ENCODE measurements at places on chromosomes 13 and 19.

GRCh38 chr19:11387162-11388034 lies 3.3 kb upstream of the EPOR start:
- no peak for DNase-seq

DNA sequence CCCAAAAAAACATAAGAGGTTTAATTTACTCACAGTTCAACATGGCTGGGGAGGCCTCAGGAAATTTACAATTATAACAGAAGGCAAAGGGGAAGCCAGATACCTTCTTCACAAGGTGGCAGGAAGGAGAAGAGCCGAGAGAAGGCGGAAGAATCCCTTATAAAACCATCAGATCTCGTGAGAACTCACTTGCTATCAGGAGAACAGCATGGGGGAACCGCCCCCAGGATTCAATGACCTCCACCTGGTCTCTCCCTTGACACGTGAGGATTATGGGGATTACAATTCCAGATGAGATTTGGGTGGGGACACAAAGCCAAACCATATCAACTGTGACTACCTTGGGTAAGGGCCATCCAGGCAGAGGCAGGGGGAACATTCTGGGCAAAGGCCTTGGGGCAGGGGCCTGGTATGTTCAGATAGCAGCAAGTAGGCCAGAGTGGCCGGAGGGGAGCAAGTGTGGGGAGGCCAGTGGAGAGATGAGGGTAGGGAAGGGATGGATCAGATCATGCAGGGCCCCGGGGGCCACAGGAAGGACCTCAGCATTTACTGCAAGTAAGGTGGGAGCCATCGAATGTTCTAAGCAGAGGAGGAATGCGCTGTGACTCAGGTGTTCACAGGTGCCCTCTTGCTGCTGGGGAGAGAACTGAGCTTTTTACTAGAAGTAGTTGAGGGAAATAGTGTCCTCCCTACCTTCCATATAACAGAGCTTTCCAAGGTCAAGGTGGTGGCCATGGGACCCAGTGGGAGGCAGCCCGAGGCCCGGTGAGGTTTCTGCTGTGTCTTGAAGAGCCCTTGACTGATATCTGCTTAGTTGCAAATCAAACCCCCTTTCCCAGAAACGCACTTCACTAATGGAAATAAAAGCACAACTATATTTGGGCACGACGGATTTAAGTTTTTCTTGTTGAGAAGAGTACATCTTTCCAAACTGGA lies 18.0 kb downstream of the RAB3D start:
- DNase-seq: no peak

- DNase-seq: no peak
Measured at GRCh38 chr13:51035978-51036377, 75.1 kb downstream of the C13orf42 start.

DNA sequence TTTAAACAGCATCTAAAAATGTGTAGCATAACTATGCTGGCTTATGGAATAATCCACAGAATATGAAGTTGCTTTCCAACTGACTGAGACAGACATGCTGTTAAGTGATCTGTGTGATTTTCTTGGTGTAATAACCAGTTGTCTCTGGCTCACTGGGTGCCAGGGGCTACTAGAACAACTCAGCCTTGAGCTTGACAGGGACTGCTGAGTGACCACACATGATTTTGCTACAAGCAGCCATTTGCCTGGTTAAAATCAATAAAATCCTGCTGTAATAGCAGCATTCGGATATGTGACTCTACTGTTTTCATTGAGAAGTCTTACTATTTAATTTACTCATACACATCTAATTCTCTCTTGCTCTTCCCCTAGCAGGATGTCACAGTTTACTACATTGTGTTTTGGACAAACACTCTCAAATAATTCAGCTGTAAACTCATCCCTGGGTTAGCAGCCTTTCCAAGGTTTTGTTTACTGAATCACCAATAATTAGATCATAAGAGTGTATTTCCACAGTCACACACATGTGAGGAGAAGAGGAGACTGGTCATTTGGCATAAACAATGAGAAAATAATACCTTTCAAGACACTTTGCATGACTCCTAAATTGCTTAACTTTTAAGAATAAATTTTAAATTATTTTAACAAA lies 426.2 kb downstream of the PCDH9 start:
- no peak for DNase-seq

DNA sequence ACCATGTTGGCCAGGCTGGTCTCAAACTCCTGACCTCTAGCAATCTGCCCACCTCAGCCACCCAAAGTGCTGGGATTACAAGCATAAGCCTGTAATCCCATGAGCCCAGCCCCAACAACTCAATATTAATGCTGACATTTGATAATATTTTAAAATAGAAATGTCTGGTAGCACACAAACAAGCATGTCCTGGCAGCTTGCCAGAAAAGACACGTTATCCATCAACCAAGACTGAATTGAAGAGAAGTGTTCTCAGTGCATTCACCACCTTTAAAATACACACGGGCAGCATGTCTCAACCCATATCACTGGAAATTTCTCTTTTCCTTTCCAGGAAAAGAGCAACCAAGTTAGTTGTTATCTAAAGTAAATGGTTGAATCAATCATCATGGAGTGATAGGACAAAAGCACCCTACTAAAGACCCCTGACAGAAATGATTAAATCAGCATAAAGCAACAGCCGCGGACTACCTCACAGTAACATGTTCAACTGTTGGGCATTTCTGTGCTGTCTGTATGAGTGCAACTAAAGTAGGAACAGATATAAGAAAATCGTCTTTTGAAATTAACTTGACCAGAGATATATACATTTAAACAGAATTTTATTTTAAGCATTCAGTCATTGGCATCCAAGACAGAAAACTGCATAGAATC lies 25.0 kb downstream of the LHFPL6 start:
- DNase-seq: no peak

DNA sequence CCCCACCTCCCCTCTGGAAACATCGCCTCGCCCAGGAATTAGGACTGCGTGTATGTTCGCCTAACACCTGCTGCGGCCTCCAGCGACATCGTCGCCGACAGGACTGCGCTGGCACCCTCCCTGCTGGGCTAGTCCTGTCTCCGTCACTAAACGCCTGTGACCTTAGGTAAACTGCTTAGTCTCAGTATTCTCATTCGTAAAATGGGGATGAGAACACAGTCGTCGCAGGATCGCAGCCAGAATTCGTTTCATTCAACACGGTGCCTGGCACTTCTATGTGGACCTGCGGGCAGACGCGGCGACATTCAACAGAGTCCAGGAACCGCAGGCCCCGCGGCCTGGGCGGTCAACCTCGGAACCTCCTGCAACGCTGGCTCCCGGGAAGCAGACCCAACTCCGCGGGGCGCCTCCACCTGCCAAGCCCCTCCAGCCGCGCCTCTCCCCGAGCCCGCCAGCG lies 485 bp downstream of the CRYL1 start:
- DNase-seq: no peak

- DNase-seq: no peak
Measured at GRCh38 chr13:25345576-25345975, 26.2 kb upstream of the ATP8A2 start.

- DNase-seq: no peak
Measured at GRCh38 chr13:26695360-26695705, 65.3 kb downstream of the GPR12 start.
